Peyer's patch (tissue), 4 donors: ENCODE measurements at places on chromosomes 4 and X. TPM values are rescaled to one million over a fixed set of nuclear protein-coding genes. Genes with fewer than 3 reads are reported as not detected.
A peak's percentile ranks its signal among the peaks of the same experiment; 100 is the strongest.

DNA sequence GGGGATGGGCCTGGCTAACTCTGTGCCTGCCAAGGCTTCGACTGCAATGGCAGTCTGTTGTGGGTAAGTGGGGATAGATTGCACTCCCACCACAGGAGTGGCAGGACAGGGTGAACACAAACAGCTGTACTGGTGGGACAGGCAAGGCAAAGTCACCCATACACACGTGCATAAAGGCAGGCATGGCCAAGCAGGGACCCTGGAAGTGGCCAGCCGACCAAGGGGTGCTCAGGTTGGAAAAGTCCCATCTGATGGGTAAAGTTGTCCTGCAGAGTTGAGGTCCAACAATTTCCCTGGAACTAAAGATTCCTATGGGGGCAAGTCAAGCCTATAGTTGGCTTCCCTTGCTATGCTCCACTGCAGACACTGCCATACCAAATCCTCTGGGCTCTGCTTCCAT, 1961.9 kb upstream of the ADGRL3 start:
- no peak for DNase-seq

GRCh38 chrX:22818061-22818460, 181.7 kb upstream of the DDX53 start:
- no peak for DNase-seq

GRCh38 chrX:11770320-11770719, 12.3 kb downstream of the MSL3 start:
- DNase-seq, result no peak

The VCX3B gene
- not detected for total RNA-seq

DNA sequence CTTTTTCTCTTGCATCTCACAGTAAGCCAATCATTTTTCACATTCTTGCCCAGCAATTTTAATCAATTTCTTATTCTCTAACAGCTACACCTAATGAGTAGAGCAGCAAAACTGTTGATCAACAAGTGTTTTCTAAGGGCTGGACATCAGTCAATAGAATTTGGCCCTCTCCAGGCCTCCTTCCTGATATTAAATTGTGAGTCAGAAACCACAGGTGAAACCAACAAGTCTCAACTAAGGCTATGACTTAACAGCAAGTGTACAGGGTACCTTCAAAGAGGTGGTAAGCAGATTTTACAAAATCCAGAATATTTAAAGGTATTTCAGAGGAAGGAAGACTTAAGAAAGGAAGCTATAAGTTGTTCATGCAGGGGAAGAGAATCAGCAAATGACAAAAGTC, 156.5 kb upstream of the ARHGAP24 start:
- DNase-seq, result no peak

DNA sequence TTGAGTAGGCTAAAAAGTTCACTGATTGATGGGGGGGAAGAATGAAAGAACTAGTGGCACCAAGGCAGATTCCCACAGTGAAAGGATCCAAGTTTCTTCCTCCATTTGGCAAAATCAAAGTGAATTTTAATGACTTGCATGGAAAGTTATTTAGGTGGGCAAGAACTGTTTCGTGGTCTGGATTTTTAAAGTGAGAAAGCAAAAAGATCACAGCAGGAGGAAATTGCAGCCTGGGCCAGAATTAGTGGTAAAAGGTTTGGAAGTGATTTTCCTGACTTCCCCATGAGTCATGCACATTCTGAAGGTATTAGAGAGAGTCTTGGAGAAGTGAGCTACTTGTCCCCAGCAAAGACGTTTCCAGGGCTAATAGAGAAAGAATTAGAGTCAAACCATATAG, 207.8 kb downstream of the ANTXR2 start:
- DNase-seq, result no peak

The CLDN34 gene
- not detected for total RNA-seq

- DNase-seq, result no peak
Measured at GRCh38 chrX:118802857-118803256, 20.8 kb upstream of the ZCCHC12 start.

The PSAPL1 gene
- not detected for total RNA-seq

GRCh38 chr4:76581077-76581962, 146.3 kb downstream of the SHROOM3 start:
- DNase-seq, result no peak

GRCh38 chrX:143674926-143675325, 39.0 kb upstream of the SLITRK4 start:
- DNase-seq, result no peak

- DNase-seq, result no peak
Measured at GRCh38 chr4:60223208-60223923, 976.8 kb upstream of the ADGRL3 start.

The P2RY8 gene
- 5.8 TPM for total RNA-seq

DNA sequence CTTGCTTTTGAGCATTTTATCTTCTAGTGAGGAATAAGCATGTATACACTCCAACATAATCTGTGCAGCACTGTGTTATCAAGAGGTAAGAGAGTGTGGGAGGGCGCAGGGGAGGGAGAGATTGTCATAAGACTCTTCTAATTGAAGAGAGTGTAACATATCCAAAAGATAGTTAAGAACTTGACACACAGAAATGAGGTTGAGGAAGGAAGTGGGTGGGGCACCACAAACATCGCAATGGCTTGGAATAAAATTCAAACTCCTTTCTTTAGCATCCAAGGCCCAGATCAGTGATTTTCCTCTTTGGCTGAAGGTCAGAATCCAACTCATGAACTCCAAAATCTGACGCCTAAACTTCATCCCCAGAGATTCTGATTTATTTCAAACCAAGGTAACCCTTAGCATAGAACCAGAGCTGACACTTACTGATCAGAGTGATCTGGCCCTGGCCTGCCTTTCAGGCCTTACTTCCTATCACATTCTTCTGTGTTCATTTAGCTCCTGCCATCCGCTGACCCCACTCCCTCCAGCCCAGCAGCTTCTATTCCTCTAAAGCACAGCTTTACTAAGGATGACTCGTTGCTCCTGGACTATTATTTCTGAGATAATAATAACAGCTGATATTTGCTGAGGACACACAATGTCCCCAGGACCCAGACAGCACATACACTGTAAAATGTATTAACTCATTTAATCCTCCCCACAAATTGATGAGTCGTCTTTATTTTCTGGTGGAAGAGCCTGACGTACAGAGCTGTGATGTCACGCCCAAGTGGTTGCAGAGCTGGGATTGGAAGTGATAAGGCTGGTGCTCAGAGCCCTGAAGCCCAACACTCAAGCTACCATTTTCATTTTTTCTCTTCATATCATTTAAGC, 10.6 kb upstream of the CTSO start:
- DNase-seq, result no peak

DNA sequence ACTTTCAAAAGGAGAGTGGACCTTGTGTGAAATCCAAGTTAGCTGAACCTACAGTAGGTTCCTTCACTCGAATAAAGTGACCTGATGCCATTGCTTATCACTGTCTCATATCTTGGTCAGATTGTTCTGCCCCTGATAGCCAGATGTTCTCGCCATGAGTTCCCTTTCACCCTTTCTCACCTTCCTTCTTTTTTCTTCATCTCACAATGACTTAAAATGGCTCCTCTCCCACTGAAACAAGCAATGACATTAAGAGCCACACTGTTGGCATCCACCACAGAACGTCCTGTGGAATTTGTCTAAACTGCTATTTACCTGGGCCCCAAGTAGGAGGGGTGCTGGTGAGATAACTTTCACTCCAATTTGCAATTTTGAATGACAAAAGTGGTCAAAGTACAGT, 227.6 kb upstream of the PPP1R2C start:
- DNase-seq, result no peak

DNA sequence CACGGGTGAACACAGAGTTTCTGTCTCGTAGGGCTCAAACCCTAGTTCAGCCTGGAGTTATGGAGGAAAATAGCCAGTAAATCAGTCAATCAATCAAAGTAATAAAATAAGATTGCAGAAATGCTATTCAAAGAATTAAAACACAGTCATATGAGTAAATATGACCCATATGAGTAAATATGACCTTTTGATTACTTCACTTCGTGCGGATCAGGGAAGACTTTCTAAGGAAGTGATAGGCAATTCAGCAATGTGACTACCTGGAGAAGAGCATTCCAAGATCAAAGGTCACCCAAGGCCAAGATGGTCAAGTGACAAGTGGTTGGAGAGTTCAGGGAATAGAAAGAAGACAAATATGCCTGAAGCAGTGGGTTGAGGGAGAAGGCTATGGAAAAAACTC, 722.6 kb downstream of the ADGRL3 start:
- no peak for DNase-seq

DNA sequence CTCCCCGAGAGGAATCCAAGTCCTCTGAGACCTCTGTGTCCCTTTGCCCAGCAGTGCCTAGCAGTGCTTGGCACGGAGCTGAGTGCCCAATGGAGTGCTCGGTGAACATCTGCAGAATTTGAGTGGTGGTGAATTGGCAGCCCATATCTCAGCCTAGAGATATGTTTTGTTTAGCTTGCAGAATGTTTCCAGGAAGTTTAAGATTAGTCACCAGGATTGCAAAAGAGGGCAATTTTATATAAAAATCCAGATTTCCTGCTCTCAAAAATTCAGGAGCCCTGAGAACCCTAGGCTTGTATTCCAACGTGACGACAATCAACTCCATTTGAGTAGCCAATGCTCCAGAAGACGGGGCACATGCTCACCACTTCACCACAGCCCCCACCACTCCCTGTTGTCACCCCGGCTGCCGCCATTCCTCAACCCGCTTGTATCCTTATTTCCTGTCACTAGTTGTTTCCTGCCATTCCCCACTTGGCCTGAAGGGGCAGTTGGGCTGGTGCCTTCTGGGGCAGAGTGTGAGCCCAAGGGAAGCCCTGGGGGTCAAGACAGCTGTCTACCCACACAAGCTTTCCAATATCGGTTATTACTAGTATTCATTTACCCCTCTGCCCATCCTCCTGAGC, 116.9 kb downstream of the EFNB1 start:
- no peak for DNase-seq

GRCh38 chr4:148441624-148441985, 609 bp downstream of the NR3C2 start:
- no peak for DNase-seq

- DNase-seq, result no peak
Measured at GRCh38 chr4:32735856-32736590, 2015.9 kb downstream of the PCDH7 start.

GRCh38 chr4:2236944-2237666, 4.8 kb downstream of the HAUS3 start:
- no peak for DNase-seq

The FGFR3 gene
- total RNA-seq, result 69.9 TPM

- DNase-seq, result no peak
Measured at GRCh38 chr4:139857021-139857420, 191.4 kb downstream of the MGST2 start.

DNA sequence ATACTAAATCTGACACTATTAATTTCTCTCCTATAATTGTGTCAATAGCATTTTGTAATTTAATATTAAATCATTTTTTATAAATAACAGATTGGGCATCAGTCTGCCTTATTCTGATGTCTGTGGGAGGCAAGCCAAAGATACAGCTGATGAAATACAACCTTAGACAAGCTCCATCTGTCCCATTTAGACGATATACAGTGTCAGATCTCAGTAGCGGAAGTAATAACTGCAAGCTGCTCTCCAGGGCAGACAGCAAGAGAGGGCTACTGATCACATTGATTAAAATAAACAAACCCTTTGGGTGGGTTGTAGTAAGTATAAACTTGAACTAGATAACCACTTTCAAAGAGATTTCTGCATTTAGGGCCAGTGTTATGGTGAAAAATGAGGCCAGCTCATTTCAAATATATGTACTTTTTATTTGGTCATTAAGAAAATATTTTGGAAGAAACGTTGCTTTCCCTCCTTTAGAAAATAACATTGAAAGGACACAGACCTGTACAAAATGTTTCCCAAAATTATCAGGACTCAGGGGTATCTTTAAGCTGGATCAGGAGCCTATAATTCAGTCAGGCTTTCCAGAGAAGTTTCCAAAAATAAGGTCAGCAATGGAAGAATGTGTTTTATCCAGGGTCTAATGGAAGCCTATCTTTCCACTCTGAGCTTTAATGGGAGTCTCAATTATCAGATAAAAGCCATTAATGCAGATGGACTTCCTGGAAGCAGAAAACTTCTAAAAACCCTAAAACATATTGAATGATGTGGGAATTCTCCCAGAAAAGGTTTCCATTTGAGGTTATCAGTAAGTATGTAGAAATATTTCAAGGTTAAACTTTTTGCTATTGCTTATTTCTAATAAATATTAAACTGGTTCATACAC, 1028.8 kb upstream of the IGFBP7 start:
- DNase-seq, result no peak

- DNase-seq, result peak; percentile 63
Measured at GRCh38 chr4:78059524-78059889, 2.4 kb downstream of the FRAS1 start.

DNA sequence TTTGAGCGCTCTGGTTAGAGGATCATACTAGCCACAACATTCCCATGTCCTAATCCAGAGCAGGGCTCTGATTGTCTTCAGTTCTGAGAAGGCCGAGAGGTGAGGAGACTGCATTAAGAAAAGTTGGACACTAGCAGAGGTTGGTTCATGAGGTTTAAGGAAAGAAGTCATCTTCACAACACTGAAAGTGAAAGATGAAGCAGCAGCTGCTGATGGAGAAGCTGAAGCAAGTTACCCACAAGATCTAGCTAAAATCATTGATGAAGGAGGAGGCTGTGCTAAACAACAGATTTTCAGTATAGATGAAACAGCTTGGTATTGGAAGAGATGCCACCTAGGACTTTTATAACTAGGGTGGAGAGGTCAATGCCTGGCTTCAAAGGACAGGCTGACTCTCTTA, 36.8 kb downstream of the RAP1GDS1 start:
- no peak for DNase-seq

The PRDM5 gene
- total RNA-seq, result 6.2 TPM

DNA sequence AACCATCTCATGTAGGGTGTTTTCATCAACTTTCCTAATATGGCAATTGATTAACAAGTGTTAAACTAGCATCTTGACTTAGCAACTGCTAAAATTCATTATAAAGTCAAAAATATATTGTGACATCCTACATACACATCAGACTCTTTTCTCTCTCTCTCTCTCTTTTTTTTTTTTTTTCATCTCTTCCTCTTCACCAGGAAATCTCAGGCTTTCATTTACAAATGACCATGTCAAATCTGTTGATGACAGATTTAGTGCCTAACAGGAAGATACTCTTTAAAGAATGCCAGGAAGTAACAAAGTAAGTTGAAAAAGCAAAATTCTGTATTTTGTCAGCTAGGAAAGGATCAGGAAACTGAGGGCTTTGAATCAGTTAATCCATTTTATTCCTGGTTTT, 365.5 kb downstream of the PCDH7 start:
- no peak for DNase-seq

DNA sequence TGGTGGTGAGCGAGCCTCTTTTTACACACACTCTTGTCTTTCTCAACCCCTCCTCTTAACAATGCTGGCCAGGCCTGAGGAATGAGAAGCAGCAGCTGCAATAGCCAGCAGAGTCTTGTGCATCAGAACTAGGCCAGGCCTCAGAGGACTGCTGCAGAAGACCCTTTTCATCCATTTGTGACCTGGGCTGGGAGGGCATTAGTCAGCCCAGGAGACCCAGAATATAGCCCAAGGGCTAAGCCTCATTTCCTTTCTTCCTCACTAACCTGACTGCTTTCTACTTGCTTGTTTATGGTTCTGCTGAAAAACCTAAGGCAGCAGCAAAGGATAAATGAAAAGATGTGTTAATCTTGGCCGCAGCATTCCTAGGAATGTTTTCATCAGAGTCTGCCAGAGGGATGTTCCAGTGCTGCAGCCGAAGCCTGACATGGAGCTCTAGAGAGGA, 254.7 kb upstream of the AR start:
- no peak for DNase-seq
